Stimulated activated naive CD4-positive, alpha-beta T cell (primary cell): ENCODE measurements at places on chromosomes 16 and 17.

GRCh38 chr17:68289936-68290267, 1.0 kb downstream of the SLC16A6 start:
- no peak for DNase-seq

DNA sequence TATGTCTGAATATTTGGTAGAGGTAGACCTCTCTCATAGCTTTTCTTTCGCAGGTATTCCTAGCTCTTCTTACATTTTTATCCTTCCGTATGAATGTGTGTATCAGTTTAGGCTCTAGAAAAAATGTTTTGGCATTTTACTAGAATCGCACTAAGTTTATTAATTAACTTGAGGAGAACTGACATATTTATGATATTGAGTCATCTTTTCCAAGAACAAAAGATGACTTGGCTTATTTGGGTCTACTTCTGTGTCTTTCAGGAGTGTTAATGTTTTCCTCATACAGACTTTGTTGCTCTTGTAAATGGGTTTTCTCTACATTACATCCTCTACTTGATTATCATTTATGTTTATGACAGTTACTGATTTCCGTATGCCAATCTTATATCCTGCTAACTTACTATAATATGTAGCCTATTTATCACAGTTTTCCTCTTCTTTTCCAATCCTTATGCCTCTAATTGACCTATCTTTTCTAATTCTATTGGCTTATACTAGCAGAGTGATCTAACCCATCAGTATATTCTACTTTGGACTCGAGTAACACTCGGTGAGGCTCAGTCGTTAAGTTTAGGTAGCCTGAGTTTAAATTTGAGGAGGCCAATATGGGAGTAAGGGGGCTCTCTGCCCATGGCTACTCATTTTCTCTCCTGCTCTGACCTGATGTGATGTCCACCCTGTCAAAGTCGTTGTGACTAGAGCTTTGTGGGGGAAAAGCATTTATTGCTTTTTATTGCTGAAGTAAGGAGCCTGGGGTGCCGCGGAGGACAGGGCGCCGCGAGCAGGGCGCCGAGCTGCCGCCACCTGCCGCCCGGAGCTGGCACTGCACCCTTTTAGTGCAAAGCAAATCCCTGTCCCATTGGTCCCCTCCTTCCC, 20.0 kb downstream of the ST6GALNAC1 start:
- DNase-seq: peak; percentile 51

- no peak for DNase-seq
These were observed 668 bp downstream of the MMP15 start for GRCh38 chr16:58026139-58026704.

- peak; percentile 16 for DNase-seq
These were observed 366.9 kb downstream of the SLC39A11 start for GRCh38 chr17:72725433-72726068.

- no peak for DNase-seq
These were observed at the start of gene ZNF319 for GRCh38 chr16:57999971-58000705. ZNF319 (minus strand) TSS chr16:58000672; CDS start chr16:57998265, 2,407 bp downstream.

GRCh38 chr16:82857693-82858365, 231.1 kb downstream of the CDH13 start:
- DNase-seq: no peak

GRCh38 chr16:66322174-66322573, 44.3 kb upstream of the CDH5 start:
- no peak for DNase-seq

DNA sequence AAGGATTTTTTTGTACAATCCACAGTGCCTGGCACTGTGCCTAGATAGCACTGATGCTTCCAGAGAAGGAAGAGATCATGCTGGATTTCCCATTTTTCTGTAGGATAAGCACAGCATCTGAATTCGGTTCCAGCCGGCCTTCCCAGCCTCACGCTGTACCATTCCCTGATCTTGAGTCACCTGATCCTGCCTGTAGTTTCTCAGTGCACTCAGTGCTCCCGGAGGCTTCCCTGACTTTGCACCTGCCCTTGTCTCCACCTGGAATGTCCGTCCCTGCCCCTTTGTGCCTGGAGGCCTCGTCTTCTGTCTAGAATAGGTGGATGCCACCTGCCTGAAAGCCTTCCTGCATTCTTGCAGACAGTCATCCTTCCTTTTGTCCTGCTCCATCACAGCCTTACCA, 179.9 kb downstream of the CCDC182 start:
- no peak for DNase-seq

GRCh38 chr16:81061871-81062608, 15.0 kb downstream of the C16orf46 start:
- DNase-seq: no peak

DNA sequence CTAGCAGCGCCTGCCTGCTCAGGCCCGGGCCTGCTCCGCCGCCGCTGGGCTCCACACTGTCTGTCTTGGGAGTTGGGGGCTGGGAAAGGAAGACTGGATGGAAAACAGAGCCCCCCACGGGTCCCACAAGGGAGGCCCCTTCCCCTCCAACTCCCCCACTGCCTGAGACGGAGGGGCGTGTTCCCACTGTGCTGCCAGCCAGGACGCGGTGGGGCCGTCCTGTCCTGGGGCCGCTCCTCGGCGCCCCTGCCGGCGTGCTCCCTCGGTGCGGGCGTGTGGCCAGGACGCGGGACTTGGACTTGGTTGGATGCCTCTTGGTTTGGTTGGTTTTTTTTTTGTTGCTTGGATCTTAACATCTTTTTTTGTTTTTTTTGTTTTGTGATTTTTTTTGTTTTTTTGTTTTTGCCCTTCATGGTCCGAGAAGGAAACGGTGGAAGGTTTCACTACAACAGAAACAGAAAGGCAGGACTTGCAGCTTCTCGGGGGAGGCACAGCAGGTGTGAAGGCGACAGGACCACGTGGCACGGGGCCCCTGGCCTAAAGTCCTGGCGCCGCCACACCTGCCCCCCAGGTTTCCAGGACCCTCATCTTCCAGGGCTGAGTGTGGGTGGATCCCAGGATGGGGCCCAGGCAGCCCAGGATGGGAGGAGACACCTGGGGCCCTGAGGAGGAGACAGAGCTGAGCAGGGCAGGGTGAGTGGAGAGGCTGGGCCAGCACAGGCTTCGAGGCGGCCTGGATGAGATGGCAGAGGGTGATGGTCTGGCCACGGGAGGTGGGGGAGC, 16.0 kb downstream of the ENGASE start:
- DNase-seq: no peak

DNA sequence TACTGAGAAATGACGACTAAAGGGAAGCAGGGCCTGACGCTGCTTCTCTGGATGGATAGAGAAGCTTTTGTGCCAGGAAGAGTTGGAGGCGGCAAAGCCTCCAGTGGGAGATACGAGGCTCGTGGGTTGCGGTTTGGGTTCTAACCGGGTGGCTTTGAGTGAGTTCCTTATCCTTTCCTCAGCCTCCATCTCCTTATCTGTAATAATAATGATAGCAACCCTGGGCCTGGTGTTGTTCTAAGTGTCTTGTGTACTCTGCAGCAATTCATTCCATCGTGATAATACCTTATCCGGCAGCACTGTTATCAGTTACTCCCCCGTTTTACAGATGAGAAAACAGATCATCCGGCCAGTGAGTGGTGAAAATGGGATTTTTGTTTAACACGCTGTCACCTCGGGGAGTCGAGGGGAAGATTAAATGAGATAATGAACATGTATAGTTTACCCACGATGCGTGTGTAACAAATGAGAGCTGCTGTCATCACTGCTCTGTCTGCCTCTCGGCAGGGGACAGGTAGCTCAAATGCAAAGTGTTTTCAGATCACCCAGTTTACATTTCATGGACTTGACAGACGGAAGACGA, 52.0 kb upstream of the LHX1 start:
- DNase-seq: no peak
